ENCODE measurements at places on chromosomes 11 and 22.

GRCh38 chr11:2540223-2540991, 95.6 kb downstream of the KCNQ1 start:
- DNase-seq, result no peak

- no peak for DNase-seq
These were observed 1.1 kb downstream of the CD151 start for GRCh38 chr11:833849-834311.

DNA sequence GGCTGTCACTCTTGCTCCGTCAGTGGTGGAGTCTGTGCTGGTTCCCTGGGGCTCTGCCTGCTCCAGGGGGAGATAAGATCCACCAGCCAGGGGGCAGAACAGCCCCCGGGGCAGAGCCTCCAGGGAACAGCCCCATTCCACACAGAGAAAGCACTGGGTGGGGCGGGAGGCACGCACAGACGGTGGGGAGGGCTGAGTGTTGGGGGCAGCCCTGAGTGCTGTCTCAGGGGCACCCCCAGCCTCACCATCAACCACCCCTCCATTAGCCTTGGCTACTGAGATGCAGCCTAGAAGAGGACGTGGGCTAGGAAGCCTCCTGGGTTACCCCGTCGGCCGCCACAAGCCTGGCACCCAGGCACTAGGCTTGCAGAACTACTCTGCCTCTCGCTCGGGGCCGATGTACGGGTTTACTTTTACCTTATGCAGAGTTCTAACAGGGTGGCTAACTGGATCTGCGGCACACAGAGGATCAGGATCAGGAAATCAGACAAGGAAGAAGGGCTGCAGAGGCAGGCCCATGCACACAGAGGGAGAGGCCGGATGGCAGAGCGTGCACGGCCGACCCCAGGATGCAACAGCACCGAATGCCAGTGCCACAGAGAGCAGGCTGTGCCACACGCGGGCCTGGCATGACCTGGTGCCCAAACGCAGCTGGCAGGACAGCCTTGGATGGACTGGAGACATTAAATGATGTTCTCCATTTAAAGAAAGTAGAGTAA, 140.5 kb downstream of the CTTN start:
- no peak for DNase-seq

DNA sequence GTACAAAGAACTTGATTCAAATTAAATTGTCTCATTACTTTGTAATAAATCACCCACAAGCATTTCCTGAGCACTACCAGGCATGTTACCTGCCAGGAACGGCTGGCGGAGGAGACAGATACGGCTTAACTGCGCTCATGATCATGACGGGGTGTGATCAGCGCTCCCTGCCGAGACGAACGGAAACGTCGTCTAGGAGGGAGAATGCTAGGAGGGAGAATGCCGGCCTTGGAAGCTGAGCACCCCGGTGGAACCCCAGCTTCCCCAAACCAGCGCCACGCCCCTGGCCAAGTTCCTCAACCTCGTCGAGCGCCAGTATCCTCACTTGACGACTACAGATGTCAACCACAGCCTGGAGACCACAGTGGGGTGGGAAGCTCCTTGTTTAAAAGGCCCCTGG, 272.8 kb downstream of the CTTN start:
- DNase-seq, result no peak

DNA sequence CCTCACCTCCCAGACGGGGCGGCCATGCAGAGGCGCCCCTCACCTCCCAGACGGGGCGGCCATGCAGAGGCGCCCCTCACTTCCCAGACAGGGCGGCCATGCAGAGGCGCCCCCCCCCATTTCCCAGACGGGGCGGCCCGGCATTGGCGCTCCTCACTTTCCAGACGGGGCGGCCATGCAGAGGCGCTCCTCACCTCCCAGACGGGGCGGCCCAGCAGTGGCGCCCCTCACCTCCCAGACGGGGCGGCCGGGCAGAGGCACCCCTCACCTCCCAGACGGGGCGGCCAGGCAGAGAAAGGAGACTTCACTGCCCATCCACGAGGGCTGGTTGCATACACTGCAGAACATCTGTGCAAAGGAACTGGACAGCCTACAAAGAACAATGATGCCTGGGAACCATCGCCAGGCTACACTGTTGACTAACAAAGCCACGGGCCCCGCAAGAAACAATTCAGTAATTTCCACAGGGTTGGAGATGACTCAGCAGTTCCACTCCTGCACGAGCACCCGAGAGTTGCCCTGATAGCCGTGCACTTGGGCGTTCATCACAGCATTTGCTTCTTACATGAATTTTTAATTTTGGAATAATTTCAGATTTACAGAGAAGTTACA, 58.7 kb downstream of the CTTN start:
- peak; percentile 52 for DNase-seq

DNA sequence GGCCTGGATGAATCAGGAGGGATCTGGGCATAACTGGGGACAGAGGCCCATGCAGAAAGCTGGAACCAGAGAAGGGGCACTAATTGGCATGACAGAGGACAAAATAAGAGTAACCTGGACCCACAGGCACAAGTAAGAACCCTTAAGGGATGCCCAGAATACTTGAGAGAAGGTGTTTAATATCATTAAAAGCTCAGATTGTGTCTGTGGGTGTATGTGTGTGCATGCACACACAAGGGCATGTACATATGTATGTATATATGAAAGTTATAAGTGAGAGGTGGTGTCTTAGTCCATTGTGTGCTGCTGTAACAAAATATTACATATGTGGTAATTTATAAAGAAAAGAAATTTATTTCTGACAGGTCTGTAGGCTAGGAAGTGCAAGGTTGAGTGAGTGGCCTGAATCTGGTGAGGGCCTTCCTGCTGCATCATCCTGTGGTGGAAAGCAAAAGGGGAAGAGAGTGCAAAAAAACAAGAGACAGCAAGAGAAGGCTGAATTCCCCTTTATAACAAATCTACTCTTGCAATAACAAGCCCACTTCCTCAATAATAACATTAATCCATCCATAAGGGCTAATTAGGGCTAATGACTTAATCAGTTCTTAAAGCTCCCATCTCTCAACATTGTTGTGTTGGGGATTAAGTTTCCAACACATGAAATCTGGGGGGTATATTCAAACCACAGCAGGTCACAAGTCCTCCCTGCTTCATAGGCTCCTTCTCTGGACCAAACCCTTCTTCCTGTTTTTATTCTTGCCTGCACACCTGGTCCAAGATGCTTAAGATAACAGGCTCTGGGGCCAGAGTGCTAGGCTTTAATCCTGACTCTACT, 68.3 kb upstream of the POU2AF2 start:
- no peak for DNase-seq

- no peak for DNase-seq
These were observed 1151.7 kb upstream of the TENM4 start for GRCh38 chr11:80592546-80592945.
